ENCODE measurements at places on chromosomes 6 and 20.

GRCh38 chr20:44196271-44196670, 9.3 kb upstream of the JPH2 start:
- no peak for DNase-seq

- DNase-seq: no peak
Measured at GRCh38 chr20:58875111-58875510, 22.6 kb downstream of the GNAS start.

DNA sequence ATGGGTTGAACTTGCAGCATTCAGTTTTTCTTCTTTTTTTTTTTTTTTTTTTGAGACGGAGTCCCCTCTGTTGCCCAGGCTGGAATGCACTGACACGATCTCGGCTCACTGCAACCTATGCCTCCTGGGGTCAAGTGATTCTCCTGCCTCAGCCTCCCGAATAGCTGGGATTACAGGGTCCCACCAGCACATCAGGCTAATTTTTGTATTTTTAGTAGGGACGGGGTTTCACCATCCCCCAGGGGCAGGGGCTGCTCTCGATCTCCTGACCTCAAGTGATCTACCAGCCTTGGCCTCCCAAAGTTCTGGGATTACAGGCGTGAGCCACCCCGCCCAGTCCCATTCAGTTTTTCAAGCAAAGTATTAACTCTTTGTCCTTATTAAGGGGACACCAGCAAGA, 117.6 kb upstream of the PRSS16 start:
- DNase-seq: no peak

DNA sequence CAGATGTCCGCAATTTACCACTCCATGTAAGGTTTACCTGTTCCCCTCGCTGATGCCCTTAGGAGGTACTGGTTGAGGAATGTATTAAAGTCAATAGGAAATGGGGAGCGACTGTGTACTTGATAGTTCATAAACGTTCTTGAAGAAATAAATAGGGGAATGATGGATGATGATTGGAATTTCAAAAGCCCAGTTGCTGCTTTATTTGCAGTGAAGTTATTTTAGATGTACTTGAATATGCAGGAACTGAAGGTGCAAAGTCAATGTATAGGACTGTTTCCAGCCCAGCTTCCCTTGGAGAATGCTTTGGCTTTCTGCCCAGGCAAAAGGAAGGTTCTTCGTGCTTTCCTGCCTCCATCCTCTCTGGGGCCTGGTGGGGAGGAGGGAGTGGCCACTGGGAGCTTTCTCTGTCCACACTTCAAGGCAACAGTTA, 19.8 kb downstream of the ADGRF5 start:
- no peak for DNase-seq

DNA sequence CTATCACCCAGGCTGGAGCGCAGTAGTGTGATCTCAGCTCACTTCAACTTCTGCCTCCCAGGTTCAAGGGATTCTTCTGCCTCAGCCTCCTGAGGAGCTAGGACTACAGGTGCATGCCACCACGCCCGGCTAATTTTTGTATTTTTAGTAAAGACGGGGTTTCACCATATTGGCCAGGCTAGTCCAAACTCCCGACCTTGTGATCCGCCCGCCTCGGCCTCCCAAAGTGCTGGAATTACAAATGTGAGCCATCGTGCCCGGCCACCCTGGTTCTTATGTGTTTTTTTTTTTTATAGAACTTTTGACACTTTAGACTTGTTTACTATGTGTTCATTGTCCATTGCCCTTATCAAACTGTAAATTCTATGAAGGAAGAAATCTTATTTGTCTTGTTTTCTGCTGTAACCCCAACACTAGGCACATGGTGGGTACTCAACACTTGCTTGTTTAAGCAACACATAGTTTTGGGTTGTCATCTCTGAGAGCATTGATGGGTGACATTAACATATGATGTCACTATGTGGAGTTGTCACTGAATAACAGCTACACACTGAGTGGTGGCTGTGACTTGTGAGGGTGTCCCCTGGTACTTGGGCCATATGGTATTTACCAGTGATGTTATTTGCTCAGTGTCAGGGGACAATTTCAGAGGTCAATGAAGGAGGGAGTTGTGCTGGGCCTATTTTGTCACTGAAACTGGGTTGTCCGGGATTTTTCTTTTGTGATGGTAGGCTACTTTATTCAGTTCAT, 1.5 kb upstream of the PXMP4 start:
- no peak for DNase-seq

DNA sequence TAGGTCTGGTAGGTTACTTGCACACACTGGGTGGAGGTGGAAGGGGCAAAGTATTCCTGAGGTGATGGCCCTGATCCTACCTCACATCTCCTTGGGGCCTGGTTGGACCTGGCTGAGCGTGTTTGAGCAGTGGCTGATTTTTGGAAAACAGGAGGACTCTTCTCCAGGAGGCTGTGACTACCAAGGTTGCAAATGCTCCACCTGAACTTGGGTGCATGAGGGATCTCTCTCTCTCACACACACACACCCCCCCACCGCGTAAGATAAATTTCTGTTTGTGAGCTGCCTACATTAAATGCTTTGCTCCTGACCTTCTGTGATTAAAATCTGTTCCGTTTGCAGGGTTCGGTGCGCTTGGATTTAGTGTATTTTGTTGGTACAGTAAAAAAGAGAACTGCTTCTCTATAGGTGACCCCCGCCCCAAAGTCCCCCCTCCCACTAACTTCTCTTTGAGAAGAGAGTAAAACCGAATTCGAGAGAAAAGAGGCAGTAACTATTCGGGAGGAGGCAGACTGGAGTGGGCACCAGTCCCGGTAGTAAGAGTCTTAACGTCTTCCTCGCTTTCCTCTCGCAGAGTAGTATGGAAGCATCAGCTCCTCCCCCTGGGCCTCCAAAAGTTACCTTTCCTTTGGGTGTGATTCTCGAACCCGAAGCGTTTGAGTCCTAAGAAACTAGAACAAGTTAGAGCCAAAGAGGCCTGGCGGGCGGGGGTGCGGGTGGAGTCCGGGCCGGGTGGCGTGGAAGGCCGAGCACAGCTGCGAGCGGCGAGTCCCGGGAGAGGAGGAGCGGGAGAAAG, 585 bp upstream of the DSE start:
- no peak for DNase-seq

- DNase-seq: no peak
Measured at GRCh38 chr20:62754991-62755356, 41.3 kb upstream of the MRGBP start.

- DNase-seq: no peak
Measured at GRCh38 chr6:108888745-108889144, 40.5 kb downstream of the ARMC2 start.

GRCh38 chr6:74458536-74458935, 747.3 kb downstream of the COL12A1 start:
- no peak for DNase-seq

GRCh38 chr6:34047913-34048867, 97.7 kb downstream of the GRM4 start:
- no peak for DNase-seq

- DNase-seq: no peak
Measured at GRCh38 chr6:90900034-90900433, 313.2 kb upstream of the MAP3K7 start.

DNA sequence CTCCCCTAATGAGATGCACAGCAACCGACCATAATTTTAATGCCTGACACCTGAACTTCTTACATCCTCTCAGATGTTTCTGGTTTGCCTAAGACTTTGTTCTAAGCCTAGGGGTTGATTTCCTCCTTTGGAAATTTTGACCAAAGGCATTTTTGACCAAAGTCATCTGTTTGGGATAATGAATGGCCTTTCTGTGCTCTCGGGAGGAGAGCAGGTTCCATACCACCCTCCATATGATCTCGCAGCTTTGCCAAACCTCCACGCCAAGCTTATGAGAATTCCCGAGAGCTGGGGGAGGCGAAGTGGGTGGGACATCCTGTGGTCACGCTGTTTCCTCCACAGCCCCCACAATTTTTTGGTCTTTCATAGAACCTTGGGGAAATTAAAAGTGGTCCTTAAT, 91.7 kb downstream of the SCML4 start:
- DNase-seq: no peak

DNA sequence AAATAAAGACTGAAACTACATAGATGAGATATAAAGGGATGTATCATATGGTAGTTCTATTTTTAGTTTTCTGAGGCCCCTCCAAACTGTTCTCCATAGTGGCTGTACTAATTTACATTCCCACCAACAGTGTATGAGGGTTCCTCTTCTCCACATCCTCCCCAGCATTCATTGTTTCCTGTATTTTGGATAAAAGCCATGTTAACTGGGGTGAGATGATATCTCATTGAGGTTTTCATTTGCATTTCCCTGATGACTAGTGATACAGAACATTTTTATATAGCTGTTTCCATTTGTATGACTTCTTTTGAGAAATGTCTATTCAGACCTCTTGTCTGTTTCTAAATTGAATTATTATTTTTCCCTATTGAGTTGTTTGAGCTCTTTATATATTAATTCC, 229.3 kb downstream of the RFPL4B start:
- no peak for DNase-seq

DNA sequence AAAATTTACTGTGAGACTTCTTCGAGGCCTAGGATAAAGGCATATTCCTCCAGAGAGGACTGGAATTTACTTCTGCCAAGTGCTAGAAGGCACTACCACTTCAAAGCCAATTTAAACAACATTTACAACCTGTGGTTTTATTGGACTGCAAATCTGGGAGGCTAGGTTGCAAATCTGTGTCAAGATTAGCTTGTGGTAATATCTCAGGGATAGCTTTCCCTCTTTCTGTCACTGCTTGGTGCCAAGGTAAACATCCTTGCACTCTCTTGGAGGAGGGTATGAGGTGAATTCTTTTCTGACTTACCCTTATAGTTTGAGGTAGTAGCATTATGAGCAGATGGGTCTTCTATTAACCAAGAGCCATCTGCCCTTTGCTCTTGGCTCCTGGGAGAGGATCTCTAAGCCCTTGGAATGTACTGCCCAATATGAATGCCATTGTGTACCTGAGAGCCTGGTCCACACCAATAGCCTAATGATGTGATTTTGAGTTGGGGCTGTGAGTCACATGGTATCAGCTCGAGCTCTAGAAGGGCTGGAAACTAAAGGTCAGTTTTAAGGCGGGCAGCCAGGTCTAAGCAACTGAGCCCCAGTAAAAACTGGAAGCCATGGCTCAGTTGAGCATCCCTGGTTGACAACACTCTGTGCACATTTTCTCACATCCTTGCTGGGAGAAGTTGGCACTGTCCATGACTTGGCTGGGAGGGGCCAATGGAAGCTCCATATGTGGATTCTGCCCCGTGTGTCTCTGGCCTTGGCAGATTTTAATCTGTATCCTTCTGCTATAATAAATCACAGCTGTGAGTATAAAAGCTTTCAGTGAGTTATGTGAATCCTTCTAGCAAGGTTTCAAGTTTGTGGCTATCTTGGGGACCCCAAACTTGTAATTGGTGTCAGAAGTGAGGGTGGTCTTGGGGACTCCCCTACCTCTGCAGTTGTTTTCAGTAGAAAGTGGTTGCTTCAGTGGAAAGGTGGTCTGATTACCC, 188.1 kb downstream of the UBE3D start:
- DNase-seq: no peak

GRCh38 chr6:64672651-64673050, 1034.4 kb downstream of the EYS start:
- no peak for DNase-seq

- no peak for DNase-seq
Measured at GRCh38 chr6:159152041-159152440, 17.2 kb upstream of the FNDC1 start.

DNA sequence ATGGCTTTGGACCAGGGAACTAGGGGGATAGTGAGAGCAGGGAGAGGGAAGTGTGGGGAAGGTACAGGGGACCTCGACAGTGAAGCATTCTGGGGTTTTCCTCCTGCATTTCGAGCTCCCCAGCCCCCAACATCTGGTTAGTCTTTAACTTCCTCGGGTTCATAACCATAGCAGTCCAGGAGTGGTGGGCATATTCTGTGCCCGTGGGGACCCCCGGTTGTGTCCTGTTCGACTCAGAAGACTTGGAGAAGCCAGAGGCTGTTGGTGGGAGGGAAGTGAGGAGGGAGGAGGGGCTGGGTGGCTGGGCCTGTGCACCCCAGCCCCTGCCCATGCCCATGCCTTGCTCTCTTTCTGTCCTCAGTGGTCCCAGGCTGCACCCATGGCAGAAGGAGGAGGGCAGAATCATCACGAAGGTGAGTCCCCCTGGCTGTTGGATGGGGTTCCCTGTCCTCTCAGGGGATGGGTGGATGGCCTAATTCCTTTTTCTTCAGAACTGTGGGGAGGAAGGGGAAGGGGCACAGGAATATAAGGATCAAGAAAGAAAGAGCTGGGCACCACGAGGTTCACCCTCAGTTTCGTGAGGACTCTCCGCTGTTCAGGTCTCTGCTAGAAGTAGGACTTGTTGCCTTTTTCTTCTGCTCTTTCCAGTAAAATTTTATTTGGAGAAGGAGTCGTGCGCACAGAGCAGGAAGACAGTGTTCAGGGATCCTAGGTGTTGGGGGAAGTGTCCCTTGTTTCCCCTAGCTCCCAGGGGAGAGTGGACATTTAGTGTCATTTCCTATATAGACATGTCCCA, 4.2 kb downstream of the VEGFA start:
- DNase-seq: no peak

DNA sequence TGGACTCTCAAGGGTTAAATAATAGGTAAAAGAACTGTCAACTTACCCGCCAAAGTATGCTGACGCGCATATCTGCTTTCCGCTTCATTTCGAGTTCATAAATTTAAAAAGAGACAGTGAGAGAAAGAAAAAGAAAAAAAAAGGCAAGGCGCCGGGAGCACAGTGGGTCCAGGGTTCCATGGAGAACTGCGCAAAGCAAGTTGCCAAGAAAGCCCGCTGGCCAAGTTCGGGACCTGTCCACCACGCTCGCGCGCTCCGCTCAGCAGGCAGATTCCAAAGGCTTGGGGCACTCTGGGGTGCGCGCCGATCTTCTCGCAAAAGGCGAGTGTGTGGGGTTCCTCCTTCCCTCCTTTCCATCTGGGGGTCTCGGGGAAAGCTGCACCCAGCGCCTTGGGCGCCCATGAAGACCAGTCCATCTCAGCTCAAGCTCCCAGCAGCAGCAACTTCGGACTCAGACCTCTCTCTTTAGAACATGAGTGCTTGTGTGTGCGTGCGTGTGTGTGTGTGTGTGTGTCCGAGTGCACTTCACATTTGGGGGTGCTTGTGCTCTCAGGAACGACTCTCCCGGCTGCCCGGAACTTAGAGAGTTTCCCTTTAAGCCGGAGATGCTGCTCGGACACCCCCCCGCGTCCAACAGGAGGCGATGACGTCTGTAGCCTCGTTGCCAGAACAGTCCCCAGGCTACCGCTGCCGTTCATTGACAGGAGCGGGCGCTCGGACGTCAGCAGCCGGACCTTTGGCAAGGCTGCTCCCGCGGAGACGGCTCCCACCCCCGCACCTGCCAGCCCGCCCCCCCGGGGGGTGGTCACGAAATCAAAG, 180.0 kb downstream of the TBXT start:
- no peak for DNase-seq

DNA sequence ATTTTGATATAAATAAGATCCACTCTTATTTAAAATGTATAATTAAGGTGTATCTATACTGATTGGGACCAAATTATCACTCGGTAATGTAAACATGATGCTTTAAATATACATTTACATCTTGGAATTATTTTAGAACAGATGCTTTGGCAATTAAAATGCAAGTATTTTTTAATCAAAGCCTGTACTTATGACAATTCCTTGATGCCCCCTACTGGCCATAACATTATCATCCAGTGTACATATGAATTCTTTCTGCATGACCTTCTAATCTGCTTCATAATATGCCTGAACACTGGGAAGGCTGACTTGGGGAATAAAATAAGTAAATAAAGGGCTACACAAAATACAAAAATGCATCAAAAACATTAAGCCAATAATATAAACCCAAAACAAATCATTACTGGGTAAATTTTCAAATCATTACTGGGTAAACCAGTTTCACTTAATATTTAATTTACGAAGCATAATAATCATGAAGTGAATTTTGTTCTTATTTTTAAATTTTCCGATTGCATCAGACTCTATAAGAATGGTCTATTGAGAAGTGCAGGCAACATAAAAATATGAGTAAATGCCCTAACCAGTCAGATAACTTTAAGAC, 65.1 kb downstream of the CGA start:
- DNase-seq: no peak
